ENCODE measurements at places on chromosomes 1 and 21.

GRCh38 chr21:20388400-20388799 is 609.8 kb upstream of the NCAM2 start:
- H3K36me3 ChIP-seq, result no peaks in the 10 kb centered on the region
- H3K27ac ChIP-seq, result no peak overlapping the region
- no peak for DNase-seq
- H3K27me3 ChIP-seq, result no peaks in the 10 kb centered on the region
- no peak overlapping the region for H3K4me3 ChIP-seq
- no peaks in the 10 kb centered on the region for H3K4me1 ChIP-seq

GRCh38 chr1:241459186-241459802 is 60.3 kb downstream of the FH start:
- H3K4me1 ChIP-seq, result no peaks in the 10 kb centered on the region
- no peaks in the 10 kb centered on the region for H3K27me3 ChIP-seq
- no peak overlapping the region for H3K4me3 ChIP-seq
- H3K36me3 ChIP-seq, result no peaks in the 10 kb centered on the region
- H3K27ac ChIP-seq, result no peak overlapping the region

GRCh38 chr1:157247005-157247763 is 109.0 kb upstream of the ETV3 start:
- no peaks in the 10 kb centered on the region for H3K36me3 ChIP-seq
- 0 out of 2 replicates have a peak, but pooled peaks cover 6% of the 10 kb centered on the region for H3K4me1 ChIP-seq
- no peaks in the 10 kb centered on the region for H3K27me3 ChIP-seq
- H3K27ac ChIP-seq, result peak overlapping the region; percentile 61

DNA sequence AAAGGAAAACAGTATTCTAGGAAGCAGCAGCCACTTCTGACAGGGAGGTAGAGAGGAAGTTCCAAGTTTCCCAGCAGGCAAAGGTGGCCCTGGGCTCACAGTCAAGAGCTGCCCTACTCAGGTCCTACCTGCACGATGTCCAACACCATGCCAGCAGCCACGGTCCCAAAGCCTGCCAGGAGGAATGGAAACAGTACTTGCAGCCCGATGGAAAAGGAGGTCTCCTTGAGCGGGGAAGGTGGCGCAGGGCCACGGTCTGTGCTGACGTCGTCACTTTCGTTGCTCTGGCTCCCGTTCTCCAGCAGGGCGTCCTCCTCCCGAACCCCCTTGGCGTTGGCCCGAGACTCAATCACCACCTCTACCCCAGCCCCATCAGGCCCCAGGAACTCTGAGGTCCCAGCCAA is 3.1 kb downstream of the SLC41A1 start:
- no peak overlapping the region for H3K27ac ChIP-seq
- H3K4me1 ChIP-seq, result peaks cover 5% of the 10 kb centered on the region
- no peak overlapping the region for H3K4me3 ChIP-seq
- DNase-seq, result no peak
